ENCODE measurements at places on chromosomes 5 and 9.

DNA sequence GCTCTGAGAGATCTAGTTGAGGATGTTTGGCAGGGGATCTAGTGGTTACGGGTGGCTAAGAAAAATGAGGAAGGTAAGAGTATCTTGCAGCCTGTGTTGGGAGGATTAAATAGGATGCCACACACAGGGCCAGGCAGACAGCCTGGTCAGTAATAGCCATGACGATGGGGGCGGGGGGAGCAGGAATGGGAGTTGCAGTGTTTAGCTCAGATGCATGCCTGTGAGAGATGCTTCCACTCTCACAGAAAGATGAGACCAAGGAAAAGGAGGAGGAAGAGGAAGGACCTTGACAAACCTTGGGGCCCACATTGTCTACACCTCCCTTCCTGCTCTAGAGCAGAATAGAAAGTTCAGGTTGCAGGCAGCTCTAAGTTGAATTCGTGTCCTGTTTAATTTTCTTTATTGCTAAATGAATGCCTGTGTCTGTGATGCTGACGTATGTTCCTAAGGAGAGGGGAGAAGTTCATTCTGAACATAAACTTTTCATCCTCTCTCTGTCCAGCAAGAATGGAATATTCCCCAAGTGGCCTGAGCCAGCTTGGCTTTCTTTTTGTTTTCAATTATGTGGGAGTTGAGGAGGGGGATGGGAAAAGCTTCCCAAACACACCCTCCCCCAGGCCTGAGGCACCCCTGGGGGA is 28.7 kb downstream of the TGFBI start:
- no peak for DNase-seq

DNA sequence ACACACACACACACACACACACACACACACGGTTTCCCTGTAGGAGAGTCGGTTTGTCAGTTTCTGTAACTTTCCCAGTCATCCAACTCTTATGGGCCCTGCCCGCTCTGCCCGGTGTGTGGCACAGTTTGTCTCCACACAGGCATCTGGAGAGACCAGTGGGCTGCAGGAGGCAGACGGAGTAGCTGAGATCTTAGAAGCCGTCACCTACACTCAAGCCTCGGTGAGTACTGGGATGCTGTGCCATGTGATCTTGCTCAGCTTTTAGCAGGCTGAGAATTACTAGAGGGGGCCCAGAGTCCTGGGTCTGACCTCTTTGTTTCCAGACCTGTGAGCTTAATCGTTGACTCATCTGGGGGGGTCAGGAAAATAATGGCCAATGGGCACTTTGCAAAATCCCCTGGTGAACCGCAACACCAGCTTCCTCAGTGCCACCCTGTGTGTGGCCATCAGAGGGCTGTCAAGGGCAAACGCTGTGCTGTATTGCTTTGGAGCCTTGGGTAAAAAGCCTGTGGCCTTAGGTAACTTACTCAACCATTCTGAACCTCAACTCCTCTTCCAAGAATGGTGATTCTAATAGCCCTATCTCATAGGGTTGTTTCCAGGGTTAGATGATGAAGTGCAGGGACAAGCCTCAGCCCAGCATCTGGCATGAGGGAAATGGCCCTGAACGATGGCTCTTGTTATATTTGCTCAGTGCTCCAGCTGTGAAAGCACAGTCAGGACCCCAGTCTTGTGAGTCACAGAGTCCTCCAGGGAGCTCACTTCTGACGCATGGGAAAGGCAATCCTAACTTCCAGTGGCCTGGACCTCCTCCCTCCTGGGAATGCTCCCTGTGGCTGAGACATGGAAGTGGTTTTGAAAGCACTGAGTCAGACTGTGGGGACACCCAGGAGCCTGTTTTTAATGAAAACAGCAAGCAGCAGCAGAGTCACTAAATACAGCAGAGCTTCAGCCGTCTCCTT is 45.6 kb downstream of the COL15A1 start:
- DNase-seq, result no peak

DNA sequence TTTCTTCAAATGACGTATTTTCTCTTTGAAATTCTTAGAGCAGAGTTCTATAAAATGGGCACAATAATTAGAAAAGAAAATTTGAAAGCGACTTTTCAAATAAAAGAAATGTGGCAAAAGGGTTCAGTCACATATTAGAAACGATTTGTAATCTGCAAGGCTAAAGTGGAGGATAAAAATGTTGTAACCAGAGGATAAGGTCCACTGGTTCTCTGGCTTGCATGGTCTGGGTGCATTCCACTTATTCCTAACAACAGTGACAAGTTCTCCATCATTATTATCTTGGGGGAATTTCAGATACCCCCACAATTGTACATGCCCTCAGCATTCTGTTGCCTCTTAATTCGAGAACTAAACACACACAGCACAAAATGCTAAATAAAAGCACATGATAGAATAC is 91.1 kb downstream of the IQGAP2 start:
- DNase-seq, result no peak

- DNase-seq, result no peak
Measured at GRCh38 chr5:181151146-181151545, 3.8 kb downstream of the OR2V2 start.

GRCh38 chr5:170491479-170491878 is 12.3 kb upstream of the KCNIP1 start:
- no peak for DNase-seq

GRCh38 chr5:73254642-73255041 is 81.6 kb downstream of the TMEM174 start:
- DNase-seq, result no peak

DNA sequence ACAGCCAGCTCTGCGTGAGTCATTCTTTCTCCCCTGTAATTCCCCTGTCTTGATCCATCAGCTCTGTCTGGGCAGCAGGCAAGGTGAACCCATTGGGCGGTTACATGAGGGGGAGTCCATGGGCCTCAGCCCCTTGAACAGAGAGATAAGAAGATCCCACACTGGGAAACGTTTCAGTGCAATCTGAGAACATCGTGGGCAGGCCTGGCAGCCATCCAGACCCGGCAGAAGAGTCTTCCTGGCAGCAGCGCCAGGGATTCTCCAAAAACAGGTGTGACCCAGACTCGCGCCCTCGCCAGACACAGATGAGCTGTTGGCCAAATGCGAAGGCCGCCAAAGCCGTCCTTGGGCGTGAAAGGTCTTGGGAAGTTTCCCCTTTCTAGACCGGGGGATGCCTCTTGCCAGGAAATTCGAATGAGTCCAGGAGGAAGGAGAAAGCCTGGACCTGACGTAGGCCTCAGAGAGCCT is 6.4 kb upstream of the SLC12A7 start:
- no peak for DNase-seq

- peak; percentile 22 for DNase-seq
Measured at GRCh38 chr5:100430268-100431195, 104.6 kb upstream of the FAM174A start.

GRCh38 chr5:147509710-147510651 is at the start of gene DPYSL3:
Gene DPYSL3, minus strand, starts transcription at chr5:147510068. Its CDS starts 210 bp downstream, at chr5:147509858.
- no peak for DNase-seq

DNA sequence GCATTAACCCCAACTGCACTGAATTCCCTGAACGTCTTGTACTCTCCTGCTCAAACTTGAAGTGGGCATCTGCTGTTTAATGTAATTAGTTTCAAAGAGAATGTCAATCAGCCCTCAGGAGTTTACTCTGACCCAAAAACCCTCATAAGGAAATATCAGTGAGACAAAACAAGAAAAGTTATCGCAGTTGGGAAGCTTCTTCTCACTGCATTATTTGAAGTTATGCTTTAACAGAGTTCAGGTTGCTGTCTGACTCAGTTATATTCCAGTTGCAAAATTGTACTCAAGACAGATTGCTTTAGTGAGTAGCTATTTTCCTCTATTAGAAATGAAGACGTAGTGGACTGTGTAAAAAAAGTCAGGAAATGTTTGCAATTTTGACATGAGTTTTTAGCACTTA is 52.1 kb downstream of the PPIC start:
- DNase-seq, result no peak

- no peak for DNase-seq
Measured at GRCh38 chr5:2387250-2387633, 364.2 kb downstream of the IRX2 start.

- DNase-seq, result no peak
Measured at GRCh38 chr5:45195026-45195425, 386.3 kb downstream of the MRPS30 start.

DNA sequence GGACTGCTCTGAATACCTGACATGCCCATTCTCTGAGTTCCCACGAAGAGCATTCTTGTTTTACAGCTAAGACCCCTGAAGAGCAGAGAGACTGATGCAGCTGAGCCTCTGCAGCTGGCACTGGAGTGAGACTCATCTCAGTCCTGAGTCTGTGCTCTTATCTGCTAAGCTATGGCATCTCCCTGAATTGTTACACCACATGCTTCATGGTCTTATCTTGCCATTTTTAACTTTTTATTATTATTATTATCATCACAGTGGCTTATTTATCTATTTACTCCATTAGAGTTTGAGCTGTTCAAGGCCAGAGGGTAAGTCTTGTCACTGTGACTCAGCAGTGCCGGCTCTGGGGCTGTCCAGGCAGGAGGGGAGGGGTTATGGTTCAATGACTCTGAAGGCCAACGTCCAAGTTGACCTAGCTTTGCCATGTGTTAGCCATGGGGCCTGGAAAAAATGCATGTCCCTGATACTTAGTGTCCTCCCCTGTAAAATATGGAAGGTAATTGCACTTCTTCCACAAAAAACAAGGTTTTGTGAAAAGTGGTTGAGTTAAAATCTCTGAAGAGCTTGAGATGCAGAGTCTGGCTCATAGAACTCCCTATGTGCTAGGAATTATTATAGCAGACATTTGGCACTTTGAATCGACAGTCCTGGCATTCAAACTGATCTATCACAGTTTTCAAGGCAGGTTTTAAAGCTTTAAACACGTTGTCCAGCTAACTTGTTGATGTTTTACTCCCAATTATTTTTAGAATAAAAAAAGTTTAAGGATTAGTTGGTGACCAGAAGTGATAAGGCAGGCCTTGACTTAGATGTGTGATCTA is 94.6 kb downstream of the ALDH1A1 start:
- DNase-seq, result no peak

DNA sequence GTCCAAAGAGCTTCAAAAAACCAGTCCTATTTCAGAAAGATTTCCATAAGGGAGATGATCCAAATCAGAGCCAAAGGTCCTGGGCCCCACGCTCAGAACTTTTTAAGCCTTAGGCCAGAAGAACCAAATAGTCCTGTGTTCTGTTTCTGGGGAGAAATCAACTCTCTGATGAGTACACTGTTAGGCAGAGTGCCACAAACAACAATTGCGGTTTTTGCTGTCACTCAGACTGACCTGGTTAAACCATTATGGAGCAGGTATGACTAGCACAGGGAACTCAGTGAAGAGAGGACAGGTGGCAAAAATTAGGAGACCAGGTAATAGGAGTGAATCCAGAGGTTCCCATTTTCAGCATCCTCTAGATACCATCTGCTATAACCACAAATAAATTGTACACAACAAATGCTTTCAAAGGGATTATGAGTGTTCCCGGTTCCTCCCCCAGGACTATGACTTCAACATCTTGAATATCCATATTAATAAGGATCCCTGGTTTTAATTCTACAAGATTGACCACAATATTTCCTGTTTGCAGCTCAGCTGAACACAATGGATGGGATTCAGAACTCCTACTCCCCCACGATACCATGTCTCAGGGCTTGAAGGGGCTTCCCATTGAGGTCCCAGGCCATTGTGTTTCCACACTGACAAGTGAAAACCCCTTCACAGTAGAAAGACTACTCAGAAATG is 52.1 kb upstream of the FREM1 start:
- DNase-seq, result no peak

GRCh38 chr9:109192732-109193361 is 25.8 kb upstream of the FRRS1L start:
- no peak for DNase-seq

GRCh38 chr5:42840269-42840668 is 28.6 kb upstream of the SELENOP start:
- DNase-seq, result no peak

GRCh38 chr5:107658528-107658927 is 12.2 kb downstream of the EFNA5 start:
- no peak for DNase-seq

DNA sequence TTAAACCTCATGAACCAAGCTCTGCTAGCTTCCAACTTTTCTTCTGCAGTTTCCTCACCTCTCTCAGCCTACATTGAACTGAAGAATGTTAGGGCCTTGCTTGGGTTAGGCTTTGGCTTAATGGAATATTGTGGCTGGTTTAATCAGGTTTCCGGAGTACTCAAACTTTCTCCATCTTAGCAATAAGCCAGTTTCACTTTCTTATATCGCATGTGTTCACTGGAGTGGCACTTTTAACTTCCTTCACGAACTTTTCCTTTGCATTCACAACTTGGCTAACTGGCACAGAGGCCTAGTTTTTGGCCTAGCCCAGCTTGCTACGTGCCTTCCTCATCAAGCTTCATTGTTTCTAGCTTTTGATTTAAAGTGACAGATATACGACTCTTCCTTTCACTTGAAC is 81.0 kb upstream of the MAST4 start:
- DNase-seq, result no peak

- no peak for DNase-seq
Measured at GRCh38 chr5:10018201-10019069, 231.3 kb downstream of the ATPSCKMT start.

GRCh38 chr5:7851617-7852289 is 820 bp upstream of the CFAP90 start:
- DNase-seq, result no peak

GRCh38 chr5:112923988-112924387 is 2.0 kb upstream of the REEP5 start:
- no peak for DNase-seq

GRCh38 chr9:4591123-4591500 is 71.0 kb upstream of the PLPP6 start:
- no peak for DNase-seq

DNA sequence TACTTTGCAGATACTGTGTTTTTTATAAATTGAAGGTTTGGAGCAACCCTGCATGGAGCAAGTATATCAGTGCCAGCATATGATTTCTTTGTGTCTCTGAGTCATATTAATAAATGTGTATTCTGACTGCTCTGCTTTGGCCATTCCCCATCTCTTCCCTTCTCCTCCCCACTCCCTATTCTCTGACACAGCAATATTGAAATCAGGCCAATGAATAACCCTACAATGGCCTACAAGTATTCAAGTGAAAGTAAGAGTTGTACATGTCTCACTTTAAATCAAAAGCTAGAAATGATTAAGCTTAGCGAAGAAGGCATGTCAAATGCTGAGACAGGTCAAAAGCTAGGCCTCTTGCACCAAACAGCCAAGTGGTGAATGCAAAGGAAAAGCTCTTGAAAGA is 82.2 kb upstream of the TLX3 start:
- DNase-seq, result no peak

DNA sequence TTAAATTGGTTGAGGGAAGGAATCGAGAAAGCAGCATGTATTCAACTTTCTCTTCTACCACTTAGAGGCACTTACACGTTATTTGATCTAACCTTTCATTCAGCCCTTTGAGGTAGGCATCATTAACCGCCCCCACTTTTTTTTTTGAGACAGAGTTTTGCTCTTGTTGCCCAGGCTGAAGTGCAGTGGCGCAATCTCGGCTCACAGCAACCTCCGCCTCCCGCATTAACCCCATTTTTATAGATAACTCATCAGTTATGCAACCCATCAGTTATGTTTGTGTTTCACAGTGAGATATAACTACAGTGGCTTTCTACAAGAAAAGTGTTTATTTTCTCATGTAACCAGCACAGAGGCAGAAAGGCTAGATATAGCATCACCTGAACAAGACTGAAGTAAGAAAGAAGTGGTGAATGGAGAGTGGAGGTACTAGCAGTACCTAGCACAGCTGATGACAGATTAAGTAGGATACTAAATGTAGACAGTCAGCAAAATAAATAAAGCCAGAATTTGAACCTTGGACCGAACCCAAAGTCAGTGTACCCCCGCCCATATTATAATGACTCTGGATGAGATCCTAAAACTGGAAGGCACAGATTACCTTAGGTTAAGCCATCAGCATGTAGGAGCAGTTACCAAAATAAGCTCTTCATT is 91.2 kb downstream of the PJA2 start:
- no peak for DNase-seq

All from GM10248 (cell line).